Naive thymus-derived CD4-positive, alpha-beta T cell (primary cell): ENCODE measurements at places on chromosomes 5 and 9. TPM values are rescaled to one million over a fixed set of nuclear protein-coding genes. Genes with fewer than 3 reads are reported as not detected.

- no peaks in the 10 kb centered on the region for H3K4me1 ChIP-seq
- no peak overlapping the region for H3K4me3 ChIP-seq
- H3K27me3 ChIP-seq = no peaks in the 10 kb centered on the region
- DNase-seq = no peak
- H3K27ac ChIP-seq = no peak overlapping the region
Measured at GRCh38 chr5:123763201-123763600, 251.2 kb downstream of the CSNK1G3 start.

DNA sequence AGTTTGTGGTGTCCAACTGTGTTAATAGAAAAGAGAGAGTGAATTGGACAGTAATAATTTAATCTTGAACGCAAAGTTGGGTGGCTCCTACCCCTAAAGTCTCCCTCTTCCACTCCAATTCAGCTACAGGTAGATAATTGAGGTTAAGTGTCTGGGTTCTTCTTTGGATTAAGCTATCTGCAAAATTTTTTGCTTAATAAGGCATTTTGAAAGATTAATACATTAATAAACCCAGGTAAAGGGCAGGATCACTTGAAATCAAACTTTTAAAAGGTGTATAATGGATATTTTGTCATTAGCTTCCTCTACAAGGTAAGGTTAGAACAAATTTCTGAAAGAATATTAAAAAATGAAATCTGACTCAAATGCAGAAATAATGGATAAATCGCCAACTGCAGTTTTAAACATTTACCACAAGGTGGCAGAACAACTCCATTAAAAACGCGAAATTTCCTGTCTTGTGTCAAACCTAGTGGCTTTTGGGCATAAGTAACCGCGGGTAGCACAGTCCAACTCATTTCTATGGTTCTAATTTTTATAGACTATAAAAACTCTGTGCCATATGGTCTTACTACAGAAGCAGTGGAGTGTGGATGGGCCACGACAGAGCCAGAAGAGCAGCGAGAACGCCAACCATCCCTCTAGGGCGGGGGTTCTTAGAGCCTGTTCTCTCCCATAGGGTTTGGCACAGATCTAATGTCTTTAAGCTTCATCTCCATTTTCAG lies 276.5 kb downstream of the ARHGEF28 start:
- DNase-seq = peak; percentile 10
- no peaks in the 10 kb centered on the region for H3K36me3 ChIP-seq
- H3K4me1 ChIP-seq = no peaks in the 10 kb centered on the region
- no peak overlapping the region for H3K4me3 ChIP-seq
- H3K27ac ChIP-seq = no peak overlapping the region
- no peaks in the 10 kb centered on the region for H3K27me3 ChIP-seq

- no peaks in the 10 kb centered on the region for H3K4me1 ChIP-seq
- no peak overlapping the region for H3K4me3 ChIP-seq
- H3K36me3 ChIP-seq = no peaks in the 10 kb centered on the region
- H3K27me3 ChIP-seq = no peaks in the 10 kb centered on the region
Measured at GRCh38 chr5:149284501-149284900, 12.8 kb downstream of the AFAP1L1 start.

DNA sequence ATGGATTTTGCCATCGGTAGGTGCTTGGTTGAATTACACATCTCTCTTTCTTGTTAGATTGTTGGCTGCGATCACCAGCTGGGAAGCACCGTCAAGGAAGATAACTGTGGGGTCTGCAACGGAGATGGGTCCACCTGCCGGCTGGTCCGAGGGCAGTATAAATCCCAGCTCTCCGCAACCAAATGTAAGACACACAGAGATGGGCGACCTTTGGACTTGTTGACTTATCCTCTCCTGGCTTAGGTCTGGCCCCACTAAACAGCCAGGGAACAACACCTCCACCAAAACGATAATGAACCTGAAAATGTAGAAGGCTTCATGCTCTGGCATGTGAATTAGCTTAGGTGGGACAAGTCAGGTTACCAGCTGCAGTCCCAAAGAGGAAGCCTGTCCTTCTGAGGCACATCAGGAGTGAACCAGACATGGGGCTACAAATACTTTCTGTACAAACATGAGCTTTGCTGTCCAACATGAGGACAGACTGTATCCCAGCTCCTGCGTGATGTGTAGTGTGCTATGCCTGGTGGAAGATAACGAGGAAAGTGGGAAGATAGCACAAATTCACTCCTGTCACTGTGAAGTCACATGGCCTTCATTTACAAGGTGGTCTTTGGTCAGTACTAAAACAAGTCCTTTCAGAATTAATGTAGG lies 148.4 kb downstream of the ADAMTSL1 start:
- H3K27me3 ChIP-seq = no peaks in the 10 kb centered on the region
- DNase-seq = no peak

The CD72 gene
- total RNA-seq = 6.8 and 8.7 TPM in 2 replicates

GRCh38 chr9:101705135-101705661 lies 33.2 kb downstream of the GRIN3A start:
- peak overlapping the region; percentile 49 for H3K4me3 ChIP-seq
- H3K36me3 ChIP-seq = no peaks in the 10 kb centered on the region
- H3K27ac ChIP-seq = no peak overlapping the region
- no peaks in the 10 kb centered on the region for H3K4me1 ChIP-seq
- no peaks in the 10 kb centered on the region for H3K27me3 ChIP-seq

DNA sequence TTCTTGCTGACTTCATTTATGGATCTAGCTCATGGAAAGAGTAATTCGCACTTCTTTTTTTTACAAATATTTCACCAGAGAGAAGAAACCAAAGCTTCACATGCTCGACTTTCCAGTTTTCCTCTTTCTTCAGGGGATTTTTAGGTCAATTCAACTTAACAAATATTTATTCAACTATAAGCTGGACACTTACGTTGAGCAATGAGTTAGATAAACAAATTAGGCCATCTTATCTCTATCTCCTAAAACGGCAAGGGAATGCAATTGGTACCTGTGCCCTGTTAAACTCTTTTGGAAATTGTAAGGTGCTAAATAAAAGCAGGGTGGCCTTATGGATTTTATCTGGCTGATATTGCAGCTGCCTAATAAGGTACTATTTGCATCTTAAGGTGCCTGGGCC lies 145.1 kb upstream of the RAI14 start:
- H3K4me3 ChIP-seq = no peak overlapping the region
- H3K27me3 ChIP-seq = no peaks in the 10 kb centered on the region
- H3K36me3 ChIP-seq = no peaks in the 10 kb centered on the region
- DNase-seq = no peak
- H3K4me1 ChIP-seq = no peaks in the 10 kb centered on the region

The CCDC152 gene
- total RNA-seq = 5.5 TPM

The CBY3 gene
- total RNA-seq = 0.29 and 0.38 TPM in 2 replicates

The CLK4 gene
- total RNA-seq = 35.5 and 38.0 TPM in 2 replicates

DNA sequence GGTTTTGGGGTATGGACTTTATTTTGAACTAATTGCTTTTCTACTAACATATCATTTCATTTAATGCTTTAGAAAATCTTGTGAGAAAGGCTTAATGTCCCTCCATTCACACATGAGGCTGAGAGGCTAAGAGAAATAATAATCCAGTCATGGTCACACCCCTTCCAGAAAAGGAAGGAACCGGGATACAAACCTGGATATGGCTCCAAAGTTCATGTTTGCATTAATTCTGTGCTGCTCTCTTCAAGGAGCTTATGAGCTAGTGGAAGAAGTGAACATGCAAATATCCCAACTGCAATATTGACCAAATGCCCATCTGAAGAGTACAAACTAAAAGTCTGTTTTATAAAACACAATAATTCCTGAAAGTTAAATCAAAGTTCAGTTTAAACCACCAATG lies 732.1 kb upstream of the RIOK2 start:
- no peak overlapping the region for H3K27ac ChIP-seq
- H3K4me1 ChIP-seq = no peaks in the 10 kb centered on the region
- no peak for DNase-seq
- no peak overlapping the region for H3K4me3 ChIP-seq
- no peaks in the 10 kb centered on the region for H3K36me3 ChIP-seq
- H3K27me3 ChIP-seq = no peaks in the 10 kb centered on the region

GRCh38 chr5:77367741-77368140 lies 124.4 kb downstream of the WDR41 start:
- no peaks in the 10 kb centered on the region for H3K27me3 ChIP-seq
- DNase-seq = no peak
- no peak overlapping the region for H3K4me3 ChIP-seq
- H3K4me1 ChIP-seq = no peaks in the 10 kb centered on the region
- H3K27ac ChIP-seq = no peak overlapping the region

DNA sequence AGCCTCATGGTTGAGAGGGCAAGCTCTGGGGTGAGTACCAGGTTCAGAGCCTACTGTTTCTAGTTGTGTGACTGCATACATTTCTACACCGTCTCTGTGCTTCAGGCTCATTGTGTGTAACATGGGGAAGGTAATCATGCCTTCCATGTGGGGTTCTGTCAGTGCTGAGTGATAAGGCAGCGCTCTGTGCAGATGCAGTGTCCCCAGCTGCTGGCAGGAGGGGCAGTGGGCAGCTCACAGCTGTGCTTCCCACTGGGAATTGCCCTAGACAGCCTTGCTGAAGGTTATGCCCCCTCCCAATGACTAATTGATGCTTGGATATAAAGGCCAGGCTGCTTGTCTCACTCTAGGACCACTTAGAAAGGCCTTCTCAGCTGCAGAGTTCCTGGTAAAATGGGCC lies 121.8 kb upstream of the SAP30L start:
- no peaks in the 10 kb centered on the region for H3K27me3 ChIP-seq
- no peaks in the 10 kb centered on the region for H3K36me3 ChIP-seq
- H3K4me3 ChIP-seq = no peak overlapping the region
- no peak for DNase-seq
- H3K4me1 ChIP-seq = no peaks in the 10 kb centered on the region
- H3K27ac ChIP-seq = no peak overlapping the region

- H3K4me3 ChIP-seq = no peak overlapping the region
- no peak for DNase-seq
- no peaks in the 10 kb centered on the region for H3K36me3 ChIP-seq
- H3K27me3 ChIP-seq = no peaks in the 10 kb centered on the region
- no peak overlapping the region for H3K27ac ChIP-seq
- H3K4me1 ChIP-seq = no peaks in the 10 kb centered on the region
Measured at GRCh38 chr9:136140966-136141365, 22.3 kb upstream of the TMEM250 start.

DNA sequence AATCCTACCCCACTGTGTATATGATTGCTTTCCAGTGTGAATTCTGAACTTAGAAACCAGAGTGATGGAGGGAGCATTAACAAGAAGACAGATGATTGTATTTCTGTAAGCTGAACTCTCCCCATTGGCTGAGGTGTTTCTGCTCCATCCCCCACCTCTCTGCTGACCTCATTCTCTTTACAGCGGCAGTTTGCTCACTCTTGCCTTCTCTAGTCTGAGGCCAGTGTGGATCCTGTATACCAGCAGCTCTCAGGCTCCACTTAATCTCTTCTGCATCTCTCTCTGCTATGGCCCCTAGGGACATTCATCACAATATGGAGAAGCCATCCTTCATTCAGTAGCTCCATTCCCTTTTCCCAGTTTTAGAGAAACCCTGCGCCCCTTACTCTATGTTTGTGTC lies 358.8 kb downstream of the MAN2A1 start:
- no peak overlapping the region for H3K27ac ChIP-seq
- H3K4me1 ChIP-seq = peaks cover 10% of the 10 kb centered on the region
- H3K36me3 ChIP-seq = no peaks in the 10 kb centered on the region
- H3K4me3 ChIP-seq = no peak overlapping the region
- no peaks in the 10 kb centered on the region for H3K27me3 ChIP-seq

The SHISAL2B gene
- total RNA-seq = not detected

GRCh38 chr9:94672811-94673487 lies 33.6 kb upstream of the FBP1 start:
- H3K27me3 ChIP-seq = no peaks in the 10 kb centered on the region
- DNase-seq = no peak
- H3K36me3 ChIP-seq = no peaks in the 10 kb centered on the region
- no peak overlapping the region for H3K4me3 ChIP-seq
- H3K27ac ChIP-seq = no peak overlapping the region
- H3K4me1 ChIP-seq = no peaks in the 10 kb centered on the region

- no peak overlapping the region for H3K27ac ChIP-seq
- H3K4me1 ChIP-seq = peaks cover 6% of the 10 kb centered on the region
- no peaks in the 10 kb centered on the region for H3K27me3 ChIP-seq
- no peak overlapping the region for H3K4me3 ChIP-seq
- DNase-seq = no peak
- H3K36me3 ChIP-seq = no peaks in the 10 kb centered on the region
Measured at GRCh38 chr5:81425569-81425968, 31.6 kb upstream of the ACOT12 start.

GRCh38 chr9:110874963-110875674 lies 163.2 kb downstream of the LPAR1 start:
- no peaks in the 10 kb centered on the region for H3K27me3 ChIP-seq
- DNase-seq = no peak
- H3K27ac ChIP-seq = no peak overlapping the region
- no peak overlapping the region for H3K4me3 ChIP-seq
- H3K4me1 ChIP-seq = no peaks in the 10 kb centered on the region
- no peaks in the 10 kb centered on the region for H3K36me3 ChIP-seq

DNA sequence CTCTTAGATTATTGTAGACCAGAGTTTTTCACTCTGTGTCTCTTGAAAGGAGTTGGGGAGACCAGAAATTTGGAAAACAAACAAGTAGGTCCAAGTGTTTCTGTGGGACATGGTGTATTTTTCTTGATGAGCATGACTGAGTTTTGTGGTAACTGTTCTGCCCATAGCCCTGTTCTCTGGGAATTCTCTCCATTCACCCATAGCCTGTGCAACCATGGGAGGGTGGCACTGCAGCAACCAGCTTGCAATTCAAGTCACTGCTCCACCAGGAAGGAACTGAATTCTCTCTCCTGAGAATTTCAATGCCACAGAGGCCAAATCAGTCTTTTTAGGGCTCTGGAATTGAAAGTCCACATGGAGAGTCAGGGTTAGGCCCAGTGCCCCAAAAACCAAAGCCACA lies 475.3 kb upstream of the TRPC7 start:
- H3K4me3 ChIP-seq = no peak overlapping the region
- H3K36me3 ChIP-seq = no peaks in the 10 kb centered on the region
- no peak for DNase-seq
- no peaks in the 10 kb centered on the region for H3K27me3 ChIP-seq

DNA sequence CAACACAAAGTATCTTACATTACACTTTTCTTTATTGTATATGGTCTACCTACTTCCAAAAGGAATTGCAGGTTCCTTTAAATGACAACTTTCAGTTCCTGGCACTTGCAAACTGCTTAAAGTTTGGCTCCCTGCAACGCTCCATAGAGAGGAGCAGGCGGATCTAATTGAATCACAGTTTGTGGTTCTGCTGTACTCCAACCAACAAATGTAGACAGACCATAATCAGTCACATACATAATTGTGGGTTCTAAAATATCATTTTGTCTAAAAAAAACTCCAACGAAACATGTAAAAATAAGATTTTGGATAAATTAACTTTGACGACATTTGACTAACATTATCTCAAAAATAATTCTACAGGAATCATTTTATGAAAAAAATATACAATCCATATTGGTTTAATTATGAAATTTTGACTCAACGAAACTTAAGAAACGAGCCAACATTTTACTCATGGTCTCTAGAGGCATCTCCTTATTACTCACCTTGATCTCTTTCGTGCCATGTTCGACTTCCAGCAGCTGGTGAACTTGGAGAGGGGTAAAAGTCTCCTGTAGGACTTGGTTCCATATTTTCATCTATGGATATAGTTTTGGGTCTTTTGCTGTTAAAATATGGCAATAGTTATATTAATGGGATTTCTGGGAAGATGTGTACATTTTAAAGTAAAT lies 167.6 kb downstream of the NFIB start:
- H3K4me3 ChIP-seq = no peak overlapping the region
- no peak overlapping the region for H3K27ac ChIP-seq
- H3K27me3 ChIP-seq = no peaks in the 10 kb centered on the region
- no peaks in the 10 kb centered on the region for H3K36me3 ChIP-seq
